HCT116 (cell line): ENCODE measurements at places on chromosomes 6 and 20. TPM values are rescaled to one million over a fixed set of nuclear protein-coding genes. Genes with fewer than 3 reads are reported as not detected.

TFEB gene
- total RNA-seq = 4.8 TPM

MAS1 gene
- not detected for total RNA-seq

KHDC1 gene
- 9.1 TPM for total RNA-seq

FAM83C gene
- not detected for total RNA-seq

PROKR2 gene
- total RNA-seq = not detected

SLC22A3 gene
- 0.07 TPM for total RNA-seq

PGBD1 gene
- total RNA-seq = 3.6 TPM

GTSF1L gene
- total RNA-seq = not detected

NRN1 gene
- total RNA-seq = not detected

SLX4IP gene
- total RNA-seq = 11.1 TPM

MAS1L gene
- not detected for total RNA-seq

GPLD1 gene
- total RNA-seq = 2.1 TPM

PLEKHG1 gene
- total RNA-seq = 10.4 TPM

CRISP3 gene
- not detected for total RNA-seq

DOK5 gene
- total RNA-seq = not detected

CCN6 gene
- not detected for total RNA-seq

CSNK2B gene
- total RNA-seq = 210 TPM

SUMO4 gene
- 1.6 TPM for total RNA-seq

RFX6 gene
- total RNA-seq = not detected

SNX14 gene
- 84.8 TPM for total RNA-seq

STX11 gene
- 0.69 TPM for total RNA-seq

FAXC gene
- 4.7 TPM for total RNA-seq

DHX35 gene
- total RNA-seq = 11.2 TPM

HTR1B gene
- 0.74 TPM for total RNA-seq

MYBL2 gene
- 92.1 TPM for total RNA-seq

LY6G5C gene
- 1.7 TPM for total RNA-seq

CCN5 gene
- 0.20 TPM for total RNA-seq

TRIM40 gene
- not detected for total RNA-seq

TRERF1 gene
- 12.4 TPM for total RNA-seq

MAPK13 gene
- 47.3 TPM for total RNA-seq
